ENCODE measurements at places on chromosomes 4 and X.

- DNase-seq: no peak
Measured at GRCh38 chrX:30488092-30488491, 89.5 kb downstream of the TASL start.

- DNase-seq: no peak
Measured at GRCh38 chr4:172232966-172233365, 419.8 kb downstream of the GALNTL6 start.

GRCh38 chr4:99821918-99822503 lies 5.4 kb downstream of the DAPP1 start:
- DNase-seq: no peak

- DNase-seq: no peak
Measured at GRCh38 chrX:23890933-23891332, 16.8 kb downstream of the APOO start.

DNA sequence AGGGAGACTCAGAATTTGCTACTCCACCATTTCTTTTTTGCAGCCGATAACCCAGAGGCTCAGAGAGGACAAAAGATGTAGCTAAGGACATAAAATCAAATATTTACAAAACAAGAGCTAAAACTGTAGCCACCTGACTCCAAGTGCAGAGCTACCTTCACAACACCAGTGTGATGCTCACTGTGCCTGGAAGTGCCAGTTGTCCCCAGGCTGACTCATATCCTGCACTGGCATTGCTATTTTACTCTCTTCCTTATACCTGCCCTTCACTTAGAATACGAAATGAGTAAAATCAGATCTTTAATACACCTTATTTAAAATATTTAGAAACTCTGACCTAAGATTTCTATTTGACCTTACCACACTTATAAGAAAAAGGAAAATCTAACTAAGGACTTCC lies 39.5 kb downstream of the SLC7A11 start:
- DNase-seq: no peak

DNA sequence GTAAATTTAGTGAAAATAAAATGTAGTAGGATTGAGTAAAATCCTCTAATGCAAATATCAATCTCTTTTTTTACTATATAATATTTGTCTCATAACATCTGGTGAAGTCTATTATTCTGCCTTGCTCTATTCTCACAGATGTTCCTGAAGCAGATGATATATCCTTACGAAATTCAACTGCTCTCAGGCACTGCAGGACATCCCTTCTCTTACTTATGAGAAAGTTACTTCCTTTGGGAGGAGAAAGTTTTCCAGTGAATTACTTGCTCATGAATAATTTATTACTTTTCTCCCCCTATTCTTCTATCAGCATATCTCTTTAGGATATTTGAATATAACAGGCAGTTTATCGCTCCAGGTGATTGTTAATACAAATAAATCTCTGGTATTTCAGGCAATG lies 75.6 kb upstream of the AGA start:
- no peak for DNase-seq

DNA sequence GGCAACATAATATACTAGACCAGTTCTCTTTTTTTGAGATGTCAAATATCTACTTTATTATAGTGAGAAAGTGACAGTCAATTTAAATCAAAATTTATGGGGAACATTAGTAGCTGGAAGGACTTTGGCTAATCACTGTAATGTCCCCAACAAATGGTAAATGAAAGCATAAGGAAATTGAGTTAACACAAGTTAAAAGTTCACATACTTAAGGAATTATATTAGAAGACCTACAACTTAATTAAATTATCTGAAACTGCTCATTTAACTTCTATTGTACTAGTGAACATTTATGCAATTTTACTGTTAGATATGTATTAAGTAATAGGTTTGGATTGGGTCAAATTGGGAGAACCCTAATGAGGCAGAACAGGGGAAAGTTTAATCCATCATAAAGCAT lies 160.3 kb upstream of the TENM3 start:
- no peak for DNase-seq
